ENCODE measurements at places on chromosomes 2 and 18.

DNA sequence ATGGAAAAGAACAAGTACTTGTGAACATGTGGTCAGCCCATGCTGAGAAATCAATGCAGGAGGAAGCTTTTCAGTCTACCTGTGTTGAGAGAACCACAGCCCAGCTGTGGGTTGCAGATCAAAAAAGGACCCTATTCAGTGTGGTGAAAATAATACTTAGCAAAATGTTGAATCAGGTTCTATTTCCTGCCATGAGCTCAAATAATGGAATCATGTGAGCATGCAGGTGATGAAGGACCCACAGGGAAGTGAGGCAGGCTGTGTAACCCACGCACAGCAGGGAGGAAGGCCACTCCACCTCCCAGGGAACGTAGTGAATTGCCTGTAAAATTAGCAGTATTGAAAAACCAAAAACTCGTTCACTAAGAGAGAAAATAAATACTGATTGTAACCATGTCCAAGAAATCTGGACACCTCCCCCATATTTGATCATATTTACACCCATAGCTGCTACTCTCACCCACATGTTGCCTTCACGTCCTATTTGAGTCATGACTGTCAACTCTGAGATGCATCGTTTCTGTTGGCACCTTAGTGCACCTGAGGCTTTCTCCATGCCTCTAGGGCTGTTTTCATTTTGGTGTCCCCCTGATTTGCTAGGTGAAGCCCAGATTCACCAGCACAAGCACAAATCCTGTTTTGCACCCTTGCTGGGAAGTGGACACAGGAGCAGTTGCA, 20.5 kb upstream of the BCL2L11 start:
- DNase-seq, result no peak

GRCh38 chr18:65983750-65984149, 232.9 kb downstream of the CDH7 start:
- DNase-seq, result no peak

- DNase-seq, result peak; percentile 7
Measured at GRCh38 chr2:156695020-156695419, 258.8 kb downstream of the GPD2 start.

- peak; percentile 2 for DNase-seq
Measured at GRCh38 chr18:7908681-7909299, 341.7 kb downstream of the PTPRM start.

- no peak for DNase-seq
Measured at GRCh38 chr2:176561706-176562105, 292.5 kb downstream of the MTX2 start.

- DNase-seq, result peak; percentile 57
Measured at GRCh38 chr2:43220229-43220751, 6.1 kb downstream of the ZFP36L2 start.

DNA sequence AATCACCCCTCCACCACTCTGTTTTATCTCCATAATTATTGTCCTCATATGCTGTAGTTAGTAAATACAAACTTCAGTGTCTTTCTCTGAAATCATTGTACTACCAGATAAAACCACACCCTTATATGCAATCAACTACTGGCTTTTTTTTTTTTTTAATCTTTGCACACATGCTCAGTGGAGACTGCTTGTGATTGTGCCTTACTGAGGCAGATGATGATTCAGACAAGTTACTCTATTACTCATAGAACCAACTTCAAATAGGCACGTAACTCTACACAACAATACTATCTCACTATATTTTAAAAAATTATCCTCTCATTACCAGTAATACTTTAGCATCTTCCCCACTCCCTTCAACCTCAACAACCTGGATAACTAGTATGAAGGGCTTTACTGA, 1278.4 kb upstream of the PIK3C3 start:
- no peak for DNase-seq
